ENCODE measurements at places on chromosomes 7 and 10.

- no peak for DNase-seq
Observed at GRCh38 chr7:107432261-107432660, 37.6 kb upstream of the GPR22 start.

GRCh38 chr10:95693071-95693667 is 558 bp downstream of the TCTN3 start:
- DNase-seq = no peak

DNA sequence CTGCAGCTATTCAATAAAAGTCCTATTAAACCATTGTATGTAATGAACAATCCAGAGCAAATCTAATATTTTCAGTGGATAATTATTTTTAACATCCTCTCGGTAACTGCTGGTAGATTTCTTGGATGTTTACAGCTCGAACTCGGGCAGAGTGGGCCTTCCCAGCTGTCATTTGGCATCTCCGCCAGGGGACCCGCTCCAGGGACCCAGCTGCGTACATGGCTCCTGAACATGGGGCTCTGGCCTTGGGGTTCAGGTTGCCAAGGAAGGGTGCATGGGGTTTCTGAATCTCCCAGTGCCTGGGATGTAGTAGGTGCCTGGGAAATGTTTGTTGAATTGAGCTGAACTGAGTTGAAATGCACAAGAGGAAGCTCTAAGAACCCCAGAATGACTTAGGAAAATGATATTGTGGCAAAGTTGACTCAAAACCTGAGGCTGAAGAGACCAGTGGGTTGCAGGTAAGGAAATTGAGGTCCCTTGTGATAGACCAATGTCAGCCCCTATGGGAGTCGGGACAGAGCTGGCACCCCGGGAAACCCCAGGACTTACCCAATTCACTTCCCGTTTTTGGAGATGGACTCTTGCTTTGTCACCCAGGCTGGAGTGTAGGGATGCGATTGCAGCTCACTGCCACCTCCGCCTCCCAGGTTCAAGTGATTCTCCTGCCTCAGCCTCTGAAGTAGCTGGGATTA is 228.4 kb downstream of the CUX1 start:
- no peak for DNase-seq

GRCh38 chr10:2294739-2295138 is 557.4 kb upstream of the ADARB2 start:
- DNase-seq = no peak

DNA sequence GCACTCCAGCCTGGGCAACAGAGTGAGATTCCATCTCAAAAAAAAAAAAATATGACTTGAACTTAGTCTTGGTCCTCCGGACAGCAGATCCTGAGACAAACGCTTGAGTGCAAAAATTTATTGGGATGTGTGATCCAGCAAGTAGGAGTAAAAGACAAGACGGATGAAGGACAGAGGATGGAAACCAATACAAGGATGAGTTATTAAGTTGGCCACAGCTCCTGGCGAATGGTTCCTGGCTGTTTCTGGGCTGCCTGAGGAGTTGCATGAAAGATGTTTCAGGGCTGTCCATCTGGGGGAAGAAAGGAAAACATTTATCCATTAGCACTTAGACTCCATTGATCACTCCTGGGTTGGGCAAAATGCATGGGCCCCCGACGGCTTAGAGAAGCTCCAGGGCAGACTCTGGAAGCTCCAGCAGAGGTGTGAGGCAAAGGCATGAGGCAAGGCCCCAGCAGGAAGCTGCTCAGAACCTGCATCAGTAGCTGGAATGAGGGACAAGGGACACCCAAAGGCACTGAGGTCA is 98.3 kb upstream of the ZNF438 start:
- no peak for DNase-seq

DNA sequence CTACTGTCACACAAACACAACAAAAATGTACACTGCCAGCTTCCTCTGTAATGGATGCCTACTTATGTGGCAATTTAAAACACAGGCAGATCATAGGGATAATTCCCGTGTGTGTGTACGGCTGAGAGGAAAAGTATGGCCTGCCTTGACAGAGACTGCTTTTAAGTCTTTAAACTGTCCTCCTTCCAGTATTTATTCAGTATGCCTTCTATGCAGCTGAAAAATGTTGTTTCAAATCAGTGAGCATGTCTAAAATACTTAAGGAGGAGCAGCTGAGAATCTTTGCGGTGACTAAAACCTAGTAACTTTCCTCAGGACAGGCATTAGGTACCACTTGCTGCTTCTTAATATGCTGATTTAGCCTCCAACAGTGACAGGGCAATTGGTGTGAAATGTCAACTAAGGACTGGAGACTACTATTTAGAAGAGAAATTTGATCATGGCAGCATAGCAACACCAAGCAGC is 126.3 kb downstream of the CACNA2D1 start:
- DNase-seq = no peak

DNA sequence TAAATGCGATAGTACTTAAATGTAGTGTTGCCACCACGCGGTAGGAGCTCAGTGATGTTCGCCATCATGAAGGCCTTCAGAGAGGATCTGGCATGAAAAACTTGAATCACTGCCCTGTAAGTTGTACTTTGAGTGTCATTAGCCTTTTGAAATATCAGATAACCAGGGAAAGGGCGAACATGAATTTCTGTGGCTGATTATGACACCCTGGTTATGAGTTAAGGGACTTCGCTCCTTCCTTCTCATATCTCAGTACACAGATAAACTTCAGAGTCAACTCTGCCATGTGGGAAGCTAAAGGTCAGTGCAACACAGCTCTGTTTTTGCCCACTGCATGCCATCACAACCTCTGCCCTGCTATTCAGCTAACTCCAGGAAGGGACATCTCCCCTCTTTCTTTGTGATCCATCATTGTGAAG is 8.9 kb upstream of the ACSL5 start:
- no peak for DNase-seq

DNA sequence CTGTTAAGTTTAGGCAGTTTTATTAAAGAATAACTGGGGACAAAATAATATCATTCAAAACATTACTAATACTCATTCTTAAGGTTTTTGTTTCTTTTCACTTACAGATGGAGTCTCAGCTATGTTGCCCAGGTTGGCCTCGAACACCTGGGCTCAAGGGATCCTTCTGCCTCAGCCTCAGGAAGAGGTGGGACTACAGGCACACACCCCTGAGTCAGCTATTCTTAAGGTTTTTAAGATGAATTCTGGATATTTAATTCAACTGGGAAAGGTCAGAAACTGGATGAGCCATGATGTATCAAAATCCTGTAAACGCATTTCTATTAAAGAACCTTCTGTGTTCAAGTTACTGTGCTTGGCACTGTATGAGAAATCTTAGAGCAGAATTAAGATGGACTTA is 3.5 kb downstream of the OAT start:
- no peak for DNase-seq

GRCh38 chr7:130394421-130395195 is 14.3 kb downstream of the CPA1 start:
- DNase-seq = no peak

GRCh38 chr7:50455658-50456057 is 5.5 kb upstream of the FIGNL1 start:
- no peak for DNase-seq

DNA sequence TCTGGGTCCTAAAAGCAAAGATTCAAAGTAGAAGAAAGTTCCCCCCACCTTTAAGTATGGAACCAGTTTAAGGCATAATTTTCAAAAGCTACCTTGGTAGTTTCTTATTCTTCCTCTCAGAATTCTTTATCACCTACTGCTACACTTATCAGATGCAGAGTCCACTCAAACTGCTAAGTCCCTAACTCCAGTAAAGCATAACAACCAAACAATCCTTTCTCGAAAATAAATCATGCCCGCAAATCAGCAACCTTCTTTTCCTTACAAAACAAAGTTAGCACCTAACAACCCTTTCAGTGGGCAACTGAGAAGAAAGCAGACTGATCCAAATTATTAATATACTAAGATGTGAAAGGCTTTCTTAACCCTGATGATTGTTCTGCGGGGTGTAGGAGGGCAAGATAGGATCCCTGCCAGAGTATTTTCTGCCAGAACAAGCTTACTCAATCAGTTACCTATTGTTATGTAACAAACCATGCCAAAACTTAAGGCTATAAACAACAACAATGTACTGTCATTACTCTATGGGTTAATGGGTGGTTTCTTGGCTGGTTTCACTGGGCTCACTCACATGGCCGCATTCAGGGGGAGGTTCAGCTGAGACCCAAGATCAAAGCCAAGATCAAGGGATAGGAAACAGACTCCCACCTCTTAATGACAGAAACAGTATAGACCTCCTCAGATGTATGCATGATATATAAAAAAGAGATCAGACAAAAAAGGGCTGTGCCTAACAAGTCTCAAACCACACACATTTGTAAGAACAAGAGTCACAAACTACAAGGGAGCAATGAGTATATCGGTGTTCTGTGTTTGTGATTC is 42.0 kb downstream of the CCDC6 start:
- DNase-seq = no peak
